ENCODE measurements at places on chromosomes 4 and X.

DNA sequence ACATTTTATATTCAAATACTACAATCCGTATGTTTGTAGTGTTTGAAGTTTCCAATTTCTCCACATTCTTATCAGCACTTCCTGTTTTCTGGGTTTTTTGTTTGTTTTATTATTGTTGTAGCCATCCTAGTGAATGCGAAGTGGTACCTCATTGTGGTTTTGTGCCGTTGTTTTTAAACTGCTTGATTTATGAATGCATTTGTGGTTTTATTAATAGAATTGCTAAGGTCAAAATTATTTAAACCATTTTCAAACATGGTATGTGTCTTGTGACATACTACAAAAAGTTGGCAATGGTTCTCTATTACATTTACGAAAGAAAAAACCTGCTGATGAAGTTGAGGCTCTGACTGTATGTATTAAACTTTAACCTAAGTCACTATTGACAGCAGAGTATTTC, 780.0 kb upstream of the MAGEB2 start:
- DNase-seq = no peak

DNA sequence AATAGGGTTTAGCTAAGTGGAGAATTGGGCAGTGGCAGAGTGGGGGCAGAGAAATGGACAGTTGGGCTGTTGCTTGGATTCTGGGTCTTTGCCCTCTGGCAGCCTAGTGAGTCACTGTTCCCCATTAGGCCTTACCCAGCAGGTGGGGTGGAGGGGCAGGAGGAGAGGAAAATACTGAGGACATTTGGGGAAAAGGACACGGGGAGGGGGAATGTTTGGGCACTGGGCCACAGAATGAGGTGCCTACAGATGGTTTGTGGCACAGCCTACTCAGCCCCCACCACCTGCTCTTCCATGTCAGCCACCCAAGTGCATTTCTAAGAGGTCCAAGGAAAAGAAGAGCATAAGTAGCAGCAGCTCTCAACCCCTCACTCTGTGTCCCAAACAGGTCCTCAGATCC, 13.0 kb downstream of the SLC16A2 start:
- DNase-seq = no peak

GRCh38 chrX:14032406-14032805, 2.7 kb upstream of the GEMIN8 start:
- peak; percentile 15 for DNase-seq

DNA sequence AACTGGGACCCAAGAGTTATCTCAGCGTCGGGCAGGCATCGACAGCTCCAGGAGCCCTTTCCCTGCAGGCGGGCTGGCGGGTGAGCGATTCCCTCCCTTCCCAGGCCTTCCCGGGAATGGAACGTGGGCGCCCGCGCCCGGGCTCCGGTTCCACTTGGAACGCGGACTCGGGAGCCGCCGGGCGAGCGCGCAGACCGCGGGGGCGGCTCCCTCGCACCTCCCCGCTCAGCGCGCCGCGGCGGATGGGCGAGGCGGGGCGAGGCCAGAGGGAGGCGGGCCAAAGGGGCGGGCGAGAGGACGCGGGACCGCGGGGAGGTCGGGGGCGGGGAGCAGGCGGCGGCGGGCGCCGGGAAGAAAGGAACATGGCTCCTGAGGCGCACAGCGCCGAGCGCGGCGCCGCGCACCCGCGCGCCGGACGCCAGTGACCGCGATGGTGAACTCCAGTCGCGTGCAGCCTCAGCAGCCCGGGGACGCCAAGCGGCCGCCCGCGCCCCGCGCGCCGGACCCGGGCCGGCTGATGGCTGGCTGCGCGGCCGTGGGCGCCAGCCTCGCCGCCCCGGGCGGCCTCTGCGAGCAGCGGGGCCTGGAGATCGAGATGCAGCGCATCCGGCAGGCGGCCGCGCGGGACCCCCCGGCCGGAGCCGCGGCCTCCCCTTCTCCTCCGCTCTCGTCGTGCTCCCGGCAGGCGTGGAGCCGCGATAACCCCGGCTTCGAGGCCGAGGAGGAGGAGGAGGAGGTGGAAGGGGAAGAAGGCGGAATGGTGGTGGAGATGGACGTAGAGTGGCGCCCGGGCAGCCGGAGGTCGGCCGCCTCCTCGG, at the start of gene PKD2:
Gene PKD2 (plus strand): TSS at position 332 of the 818 bp plus-strand sequence. CDS start 99 bp downstream, at position 431.
- DNase-seq = peak; percentile 68

DNA sequence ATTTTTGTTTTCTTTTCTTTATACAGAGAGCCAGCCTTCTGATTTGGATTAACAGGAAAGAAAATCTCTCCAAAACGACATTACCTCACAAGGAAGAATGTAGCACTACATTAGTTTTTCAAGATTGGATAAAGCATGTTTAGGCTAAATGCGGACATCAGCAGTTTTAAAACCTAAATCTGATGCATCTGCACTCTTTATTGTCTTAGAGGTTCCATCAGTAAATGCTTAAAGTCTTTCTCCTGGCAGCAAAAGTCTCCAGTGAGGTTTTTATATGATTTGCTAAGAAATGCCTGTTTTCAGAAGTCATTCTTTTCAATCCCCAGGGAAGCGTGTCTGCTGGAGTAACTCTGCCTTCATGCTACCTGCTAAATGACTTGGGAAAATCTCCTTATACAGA, 912.9 kb upstream of the INTU start:
- no peak for DNase-seq

DNA sequence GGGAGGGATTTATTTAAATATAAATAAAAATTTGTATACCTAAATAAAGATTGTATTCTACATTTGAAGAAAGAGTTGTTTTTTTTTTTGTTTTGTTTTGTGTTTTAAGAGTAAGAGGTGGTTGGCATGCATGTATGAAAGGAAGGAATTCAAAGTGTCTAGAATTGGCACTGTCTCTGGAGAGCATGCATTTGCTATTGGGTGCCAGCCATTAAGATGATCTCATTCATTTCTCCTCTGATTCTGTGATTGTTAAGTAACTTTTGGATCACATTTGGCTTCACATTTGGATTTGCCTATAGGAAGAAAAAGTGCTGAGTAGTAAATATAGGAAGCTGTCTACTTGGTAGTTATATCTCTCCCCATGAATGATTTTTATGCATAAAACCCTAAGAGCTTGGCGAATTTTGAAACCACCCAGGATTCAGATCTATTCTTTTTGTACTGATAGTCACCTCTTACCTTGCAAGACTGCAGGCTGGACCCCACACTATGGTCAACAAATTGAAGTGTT, 7.8 kb upstream of the BOD1L1 start:
- DNase-seq = no peak

GRCh38 chrX:96700625-96701024, 16.0 kb downstream of the DIAPH2 start:
- DNase-seq = no peak

DNA sequence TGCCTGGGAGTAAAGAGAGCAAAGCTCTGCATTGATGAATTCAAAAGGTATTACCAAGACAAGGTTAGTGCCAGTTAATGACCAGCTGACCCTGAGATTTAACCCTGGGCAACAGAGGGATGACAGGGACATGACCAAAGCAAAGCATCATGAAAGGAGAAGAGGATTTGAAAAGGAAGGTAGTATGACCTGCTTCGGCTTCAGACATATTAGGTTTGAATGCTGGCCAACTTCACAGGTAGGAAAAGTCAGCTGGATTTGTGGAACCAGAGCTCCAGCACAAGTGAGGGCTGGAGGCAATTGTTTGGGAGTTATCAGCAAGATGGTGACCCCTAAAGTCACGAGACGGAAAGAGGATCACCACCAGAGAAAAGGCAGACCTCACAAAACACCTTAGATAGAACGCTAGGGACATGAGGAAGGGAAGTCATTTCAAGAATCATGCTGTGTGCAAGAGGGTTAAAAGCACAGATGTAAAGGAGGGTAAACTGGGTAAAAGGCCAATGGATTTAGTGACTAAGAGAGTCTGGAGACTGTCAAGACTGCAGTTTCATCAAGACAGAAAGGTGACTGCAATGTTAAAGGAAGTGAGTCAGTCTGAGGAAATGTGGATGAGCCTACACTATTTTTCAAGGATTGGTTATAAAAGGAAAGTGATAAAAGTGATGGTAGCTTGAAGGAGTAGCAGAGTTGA, 45.6 kb downstream of the SH3RF1 start:
- DNase-seq = no peak

DNA sequence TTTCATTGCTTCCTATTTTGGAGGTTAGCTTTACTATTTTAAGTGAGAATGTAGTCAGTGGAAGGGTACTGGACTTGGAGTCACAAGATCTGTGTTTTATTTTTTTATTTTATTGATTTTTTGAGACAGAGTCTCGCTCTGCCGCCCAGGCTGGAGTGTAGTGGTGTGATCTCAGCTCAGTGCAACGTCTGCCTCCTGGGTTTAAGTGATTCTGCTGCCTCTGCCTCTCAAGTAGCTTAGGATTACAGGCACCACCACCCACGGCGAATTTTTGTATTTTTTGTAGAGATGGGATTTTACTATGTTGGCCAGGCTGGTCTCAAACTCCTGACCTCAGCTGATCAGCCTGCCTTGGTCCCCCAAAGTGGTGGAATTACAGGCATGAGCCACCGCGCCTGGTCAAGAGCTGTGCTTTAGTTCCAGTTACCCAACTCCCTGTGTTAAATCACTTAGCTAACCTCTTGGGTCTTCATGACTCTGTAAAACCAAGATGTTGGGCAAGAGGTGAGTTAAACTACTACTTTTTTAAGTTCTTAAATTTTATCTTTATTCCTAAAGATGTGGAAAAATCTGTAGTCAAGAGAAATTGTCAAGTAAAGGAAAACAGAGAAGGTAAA, 11.2 kb downstream of the USP9X start:
- DNase-seq = no peak

DNA sequence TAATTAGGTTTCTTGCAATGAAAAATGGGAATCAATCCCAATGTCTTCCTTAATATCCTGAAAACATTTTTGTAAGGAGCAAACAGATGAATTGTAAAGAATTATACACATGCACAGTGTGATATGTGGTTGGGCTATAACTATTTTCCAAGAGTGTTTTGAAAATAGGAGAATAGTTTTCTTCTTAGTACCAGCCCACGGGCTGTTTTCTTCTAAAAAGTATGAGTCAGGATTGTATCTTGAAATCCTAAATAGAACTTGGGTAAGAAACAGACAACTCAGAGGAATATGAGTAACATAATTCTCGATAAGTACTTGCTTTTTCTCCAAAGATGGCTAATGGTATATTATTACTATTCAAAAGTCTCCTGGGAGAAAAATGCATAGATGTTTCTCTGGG, 136.7 kb downstream of the MAGEC2 start:
- no peak for DNase-seq

DNA sequence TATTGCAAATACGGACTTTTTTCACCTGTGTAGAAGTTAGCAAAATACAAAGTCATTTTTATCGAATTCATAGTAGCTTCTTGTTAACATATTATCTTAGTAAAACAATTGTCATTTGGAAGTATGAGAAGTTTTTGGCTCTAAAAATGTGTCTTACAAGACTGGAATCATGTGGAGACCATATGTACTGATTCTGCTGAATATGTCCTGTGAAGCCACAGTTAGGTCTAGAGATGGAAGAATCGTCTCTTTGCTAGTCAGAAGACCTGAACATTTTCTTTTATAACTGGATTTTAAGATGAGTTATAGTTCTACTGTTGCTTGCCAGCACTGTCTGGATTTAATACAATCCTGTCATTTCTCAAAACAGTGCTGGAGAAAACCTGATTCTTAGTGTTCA, 29.0 kb downstream of the TMEM165 start:
- DNase-seq = no peak

- no peak for DNase-seq
Measured at GRCh38 chr4:24855741-24856140, 57.1 kb downstream of the CCDC149 start.

DNA sequence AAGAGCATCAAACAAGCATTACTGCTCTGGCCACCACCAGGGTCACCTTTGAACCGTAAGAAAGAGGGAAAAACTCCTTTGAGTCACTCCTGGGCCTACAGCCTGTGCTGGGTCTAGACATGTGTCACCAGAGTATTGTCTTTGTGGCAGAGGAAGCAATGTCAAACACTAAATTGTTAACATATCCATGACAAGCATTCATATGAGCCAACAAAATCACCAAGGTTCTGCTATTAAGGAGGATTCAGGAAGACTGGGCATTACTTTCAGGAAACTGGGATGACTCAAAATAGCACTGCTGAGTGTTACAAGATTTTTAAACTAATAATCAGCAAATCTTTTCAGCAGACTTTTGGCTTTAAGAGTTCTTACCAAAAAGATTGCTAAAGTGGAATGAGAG, 28.1 kb downstream of the LGI2 start:
- DNase-seq = no peak

- DNase-seq = peak; percentile 0
Measured at GRCh38 chrX:110407910-110408545, 49.4 kb downstream of the RTL9 start.

GRCh38 chrX:9433596-9433995, 31.3 kb upstream of the TBL1X start:
- DNase-seq = no peak

DNA sequence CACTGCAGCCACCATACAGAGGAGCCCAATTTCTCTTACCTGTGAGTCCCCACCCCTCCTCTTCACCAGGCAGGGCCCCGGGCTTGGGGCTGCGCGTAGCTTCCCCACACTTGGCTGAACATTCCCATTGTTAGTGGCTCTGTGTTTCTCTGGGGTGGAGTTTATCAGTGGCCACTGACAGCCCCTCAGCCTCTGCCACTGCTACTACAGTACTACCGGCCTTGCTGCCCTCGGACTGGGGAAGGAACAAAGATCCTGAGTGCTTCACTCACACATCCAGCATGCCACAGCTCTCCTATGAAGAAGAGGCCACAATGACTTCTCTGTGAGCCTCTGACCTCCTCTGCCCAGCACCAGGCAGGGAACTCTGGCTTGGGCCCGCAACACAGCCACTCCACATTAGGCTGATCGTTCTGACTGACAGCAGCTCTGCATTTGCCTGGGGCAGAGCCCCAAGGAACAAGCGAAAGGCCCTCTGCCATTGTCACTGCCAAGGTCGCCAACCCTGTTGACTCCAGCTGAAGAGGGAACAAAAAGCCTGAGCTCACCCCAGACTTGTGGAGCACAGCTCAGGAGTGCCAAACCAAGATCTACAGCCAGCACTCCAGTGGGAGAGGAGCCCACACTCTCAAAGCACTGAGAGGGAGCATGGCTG, 24.0 kb downstream of the ABCB7 start:
- no peak for DNase-seq

GRCh38 chr4:188336891-188337290, 197.7 kb downstream of the TRIML1 start:
- DNase-seq = no peak

DNA sequence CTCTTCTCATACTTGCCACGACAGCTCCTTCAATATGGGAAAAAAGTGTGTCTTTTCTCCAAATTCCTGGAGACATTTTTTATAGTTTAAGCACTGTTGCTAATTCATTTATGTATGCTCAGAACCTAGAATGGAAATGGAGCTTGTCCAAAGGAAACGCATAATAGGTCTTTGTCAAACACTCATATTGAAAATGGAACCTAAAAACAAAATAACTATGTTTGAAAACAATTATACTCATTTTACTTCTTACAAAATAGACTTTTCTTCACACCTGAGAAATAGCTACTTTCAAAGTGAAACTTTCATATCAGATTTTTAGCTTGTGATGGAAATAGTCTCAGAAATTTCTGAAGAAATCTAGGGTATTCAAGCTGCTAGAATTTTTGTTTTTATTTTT, 529.7 kb upstream of the BOD1L1 start:
- DNase-seq = no peak

- no peak for DNase-seq
Measured at GRCh38 chr4:95549246-95550114, 707 bp upstream of the UNC5C start.

GRCh38 chrX:63917296-63917695, 132.3 kb upstream of the ARHGEF9 start:
- DNase-seq = no peak
